ENCODE measurements at places on chromosomes 5 and 9.

DNA sequence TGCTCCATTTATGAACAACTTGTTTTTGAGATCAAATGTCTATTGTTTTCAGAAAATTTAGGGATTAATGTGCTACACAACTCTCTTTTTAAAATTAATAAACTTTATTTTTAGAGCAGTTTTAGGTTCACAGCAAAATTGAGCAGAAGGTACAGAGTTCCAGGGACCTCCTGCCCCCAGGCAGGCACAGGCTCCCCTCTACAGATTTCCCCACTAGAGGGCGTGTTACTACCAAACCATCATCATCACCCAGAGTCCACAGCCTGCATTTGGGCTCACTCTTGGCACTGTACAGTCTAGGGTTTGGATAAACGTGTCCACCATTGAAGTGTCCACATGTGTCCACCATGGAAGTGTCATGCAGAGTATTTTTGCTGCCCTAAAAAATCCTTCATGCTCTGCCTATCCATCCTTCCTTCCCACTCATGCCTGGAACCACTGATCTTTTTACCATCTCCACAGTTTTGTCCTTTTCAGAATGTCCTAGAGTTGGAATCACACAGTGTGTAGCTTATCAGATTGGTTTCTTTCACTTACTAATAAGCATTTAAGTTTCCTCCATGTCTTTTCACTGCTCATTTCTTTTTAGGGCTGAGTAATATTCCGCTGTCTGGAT is 61.7 kb downstream of the MRPL36 start:
- DNase-seq = peak; percentile 82
- no peak overlapping the region for H3K4me3 ChIP-seq
- H3K27me3 ChIP-seq = peaks cover 2% of the 10 kb centered on the region
- no peak overlapping the region for H3K27ac ChIP-seq

DNA sequence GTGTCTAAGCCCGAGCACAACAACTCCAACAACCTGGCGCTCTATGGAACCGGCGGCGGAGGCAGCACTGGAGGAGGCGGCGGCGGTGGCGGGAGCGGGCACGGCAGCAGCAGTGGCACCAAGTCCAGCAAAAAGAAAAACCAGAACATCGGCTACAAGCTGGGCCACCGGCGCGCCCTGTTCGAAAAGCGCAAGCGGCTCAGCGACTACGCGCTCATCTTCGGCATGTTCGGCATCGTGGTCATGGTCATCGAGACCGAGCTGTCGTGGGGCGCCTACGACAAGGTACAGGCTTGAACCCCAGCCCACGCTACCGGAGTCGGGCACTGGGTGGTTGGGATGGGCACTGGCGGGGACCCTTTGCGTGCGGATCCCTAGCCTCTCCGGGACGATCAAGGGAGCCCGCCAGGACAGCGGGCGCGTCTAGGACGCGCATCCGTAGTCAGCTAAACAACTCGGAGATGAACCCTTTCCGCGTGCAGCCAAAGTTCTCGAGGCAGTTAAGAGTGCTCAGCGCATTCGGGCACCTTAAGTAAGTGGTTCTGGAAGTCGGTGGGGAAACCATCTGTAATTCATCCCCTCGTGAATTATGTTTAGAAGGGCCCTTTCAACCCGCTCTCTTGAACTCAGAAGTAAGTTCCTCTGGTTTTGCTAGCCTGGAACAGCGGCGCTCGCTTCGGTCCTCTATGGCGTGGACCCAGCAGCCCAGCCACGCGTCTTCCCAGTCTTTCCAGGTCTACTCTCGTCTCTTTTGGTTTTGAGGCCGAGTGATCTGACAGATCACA is 1.3 kb downstream of the KCNN2 start:
- no peak overlapping the region for H3K27ac ChIP-seq
- no peak overlapping the region for H3K4me3 ChIP-seq
- no peaks in the 10 kb centered on the region for H3K27me3 ChIP-seq
- DNase-seq = no peak

DNA sequence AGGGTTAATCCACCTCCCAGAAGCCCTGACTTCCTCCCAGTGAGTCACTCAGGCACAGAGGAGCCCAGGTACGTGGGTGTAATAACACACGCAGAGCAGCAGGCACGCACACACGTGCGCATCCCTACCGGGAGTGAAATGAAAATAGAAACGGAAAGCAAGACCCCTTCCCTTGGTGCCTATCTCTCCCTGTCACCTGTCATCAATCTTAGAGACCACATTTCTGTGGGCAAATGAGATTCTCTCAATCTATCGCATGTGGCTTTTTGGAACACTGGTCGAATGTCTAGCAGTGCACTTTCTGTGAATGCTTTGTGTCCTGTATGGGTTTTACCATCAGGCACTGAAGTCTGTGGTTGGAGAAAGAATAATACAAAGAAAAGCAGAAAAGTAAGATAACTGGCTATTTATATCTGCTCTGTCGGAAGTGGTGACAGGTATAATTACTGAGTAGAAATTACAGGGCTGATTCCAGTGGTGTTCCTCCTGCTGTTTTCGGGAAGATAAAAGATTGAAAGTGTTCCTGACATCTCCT is 137.7 kb upstream of the GRIA1 start:
- no peaks in the 10 kb centered on the region for H3K4me1 ChIP-seq
- DNase-seq = no peak
- no peak overlapping the region for H3K27ac ChIP-seq
- H3K4me3 ChIP-seq = no peak overlapping the region

DNA sequence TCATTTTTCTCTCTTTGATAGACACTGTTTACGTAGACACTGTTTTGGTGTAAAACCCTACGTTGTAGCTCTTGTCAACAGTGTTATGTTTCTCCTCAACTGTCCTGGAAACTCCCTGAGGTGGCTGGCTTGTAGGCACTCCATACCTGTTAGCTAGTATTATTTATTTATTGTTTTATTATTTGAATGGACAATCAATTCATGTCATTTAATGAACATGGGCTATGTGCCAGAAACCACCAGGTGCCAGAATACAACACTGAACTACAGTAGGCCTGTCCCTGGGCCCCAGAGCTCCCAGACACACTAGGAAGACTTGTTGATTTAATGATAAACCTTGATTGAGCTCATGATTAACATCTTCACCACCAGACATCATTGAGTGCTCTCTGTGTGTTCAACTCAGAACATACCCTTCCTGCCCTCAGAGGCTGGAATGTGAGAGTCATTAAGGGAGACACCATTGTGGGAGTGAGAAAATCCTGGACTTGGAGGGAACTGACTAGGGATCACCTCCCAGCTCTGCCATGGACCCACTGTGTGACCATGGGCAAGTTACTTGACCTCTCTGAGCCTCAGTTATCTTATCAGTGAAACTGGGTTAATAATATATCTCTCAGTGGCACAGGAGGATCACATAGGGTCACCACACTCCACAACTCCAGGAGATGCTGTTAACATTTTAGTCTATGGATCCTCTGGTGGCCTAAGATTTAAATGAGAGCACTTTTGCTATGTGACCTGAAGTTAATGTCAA is 19.2 kb downstream of the IRF1 start:
- H3K4me3 ChIP-seq = no peak overlapping the region
- H3K36me3 ChIP-seq = no peaks in the 10 kb centered on the region
- no peak overlapping the region for H3K27ac ChIP-seq
- H3K27me3 ChIP-seq = no peaks in the 10 kb centered on the region

DNA sequence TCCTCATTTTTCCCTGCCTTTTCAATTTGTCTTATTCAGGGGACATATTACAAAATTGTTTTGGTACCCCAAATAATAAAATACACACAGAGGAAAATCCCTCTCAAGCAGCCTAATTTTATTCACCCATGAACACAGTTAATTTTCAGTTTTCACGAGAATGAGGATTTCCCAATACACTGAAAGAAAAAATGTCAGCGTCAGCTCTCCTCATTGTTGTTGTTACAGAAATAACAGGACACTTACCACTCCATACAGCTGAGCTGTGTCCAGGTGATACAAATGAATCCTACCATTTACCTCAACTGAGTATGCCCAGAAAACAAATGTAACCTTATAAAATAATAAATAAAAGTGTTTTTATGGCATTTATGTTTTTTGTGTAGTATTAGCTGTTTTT is 144.6 kb upstream of the PCA3 start:
- no peaks in the 10 kb centered on the region for H3K36me3 ChIP-seq
- no peak for DNase-seq

Measured in Karpas-422 (cell line).